ENCODE measurements at places on chromosomes 13 and 19.

DNA sequence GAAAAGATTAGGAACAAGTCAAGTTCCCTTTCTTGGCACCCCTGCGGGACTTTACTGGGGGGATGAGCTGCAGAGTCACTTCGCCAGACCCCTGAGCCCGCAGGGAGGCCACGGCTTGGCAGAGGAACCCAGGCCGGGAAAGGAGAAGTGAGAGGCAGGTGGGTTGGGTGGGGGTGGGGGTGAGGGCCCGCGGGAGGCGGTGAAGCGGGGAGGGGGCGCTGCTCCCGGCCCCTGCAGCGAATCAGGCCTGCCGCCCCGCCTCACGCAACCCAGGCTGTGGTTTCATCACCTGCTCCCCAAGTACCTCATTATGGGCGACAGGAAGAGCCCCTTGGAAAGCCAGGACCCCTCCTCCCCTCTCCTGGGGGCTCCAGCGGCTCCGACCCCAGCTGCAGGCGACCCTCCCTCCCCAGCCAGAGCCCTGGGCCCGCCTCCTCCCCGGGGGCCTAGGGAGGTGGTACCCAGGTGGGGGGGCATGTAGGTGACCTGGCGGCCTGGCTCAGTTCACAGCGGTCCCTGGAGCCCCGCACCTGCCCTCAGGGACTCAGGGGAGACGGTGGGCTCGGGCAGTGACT is 9.5 kb downstream of the MEF2B start:
- DNase-seq: peak; percentile 87

- peak; percentile 37 for DNase-seq
These were observed 15.7 kb downstream of the PNPLA6 start for GRCh38 chr19:7550987-7551761.

DNA sequence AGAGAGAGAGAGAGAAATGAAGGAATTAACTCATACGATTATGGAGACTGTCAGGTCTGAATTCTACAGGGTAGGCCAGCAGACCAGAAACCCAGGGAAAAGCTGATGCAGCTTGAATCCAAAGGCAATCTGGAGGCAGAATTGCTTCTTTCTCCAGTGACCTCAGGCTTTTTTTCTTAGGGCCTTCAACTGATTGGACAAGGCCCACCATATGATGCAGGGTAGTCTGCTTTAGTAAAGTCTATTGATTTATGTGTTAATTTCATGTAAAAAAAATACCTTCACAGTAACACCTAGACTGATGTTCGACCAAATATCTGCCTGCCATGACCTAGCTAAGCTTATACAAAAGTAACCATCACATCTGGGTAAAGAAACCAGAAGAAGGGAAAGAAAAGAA is 71.1 kb downstream of the MZT1 start:
- no peak for DNase-seq

GRCh38 chr19:12034620-12035019 is 859 bp downstream of the ZNF433 start:
- DNase-seq: no peak

DNA sequence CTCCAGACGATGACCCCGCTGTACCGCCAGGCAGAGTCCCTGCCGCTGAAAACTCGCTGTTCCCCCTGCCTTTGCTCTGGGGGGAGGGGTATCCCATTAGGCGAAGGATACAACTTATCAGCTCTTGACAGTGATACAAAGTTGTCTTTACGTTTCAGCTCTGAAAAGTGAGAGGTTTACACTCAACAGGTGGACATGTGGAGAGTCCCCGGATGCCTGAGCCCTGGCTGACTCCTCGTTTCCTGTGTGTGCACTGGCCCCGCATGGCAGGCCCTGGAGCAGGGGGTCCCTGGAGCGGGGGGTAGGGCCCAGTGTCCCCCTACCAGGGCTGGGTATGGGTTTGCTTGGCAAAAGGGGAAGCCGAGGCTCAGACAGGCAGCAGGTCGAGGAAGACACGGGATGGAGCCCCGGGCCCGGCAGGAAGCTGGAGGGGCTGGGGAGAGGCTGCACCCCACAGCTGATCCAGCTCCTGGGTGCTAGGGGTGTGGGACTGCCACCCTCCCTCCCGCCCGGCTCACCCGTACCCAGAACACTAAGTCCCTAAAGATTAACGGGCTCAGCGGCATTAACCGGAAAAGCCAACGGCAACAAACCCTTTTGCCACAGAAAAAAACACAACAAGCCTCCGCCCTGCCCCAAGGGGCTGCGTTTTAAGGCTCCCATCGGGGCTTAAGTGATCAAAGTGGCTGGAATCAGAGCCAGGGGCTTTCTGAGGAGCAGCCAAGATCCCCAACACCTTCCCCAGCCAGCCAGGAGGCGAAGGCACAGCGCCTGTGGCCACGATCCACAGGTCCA is 5.6 kb downstream of the TCF3 start:
- DNase-seq: peak; percentile 61

DNA sequence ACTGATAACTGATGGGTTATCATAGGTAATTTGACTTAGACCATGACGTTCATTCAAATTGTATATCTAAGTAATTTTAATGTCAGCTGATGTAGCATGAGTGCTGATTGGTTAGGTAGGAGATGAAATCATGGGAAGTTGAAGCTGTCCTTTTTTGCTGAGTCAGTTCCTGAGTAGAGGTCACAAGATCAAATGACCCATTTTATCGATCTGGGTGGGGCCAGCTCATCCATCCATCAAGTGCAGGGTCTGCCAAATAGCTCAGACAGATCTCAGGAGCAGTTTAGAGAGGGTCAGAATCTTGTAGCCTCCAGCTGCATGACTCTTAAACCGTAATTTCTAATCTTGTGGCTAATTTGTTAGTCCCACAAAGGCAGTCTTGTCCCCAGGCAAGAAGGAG is 35.3 kb upstream of the CD177 start:
- DNase-seq: no peak

- no peak for DNase-seq
These were observed 15.6 kb upstream of the NANOS3 start for GRCh38 chr19:13861392-13861713.

Data from B cell (primary cell).